ENCODE measurements at places on chromosomes 5 and 9.
A peak's percentile ranks its signal among the peaks of the same experiment; 100 is the strongest.

DNA sequence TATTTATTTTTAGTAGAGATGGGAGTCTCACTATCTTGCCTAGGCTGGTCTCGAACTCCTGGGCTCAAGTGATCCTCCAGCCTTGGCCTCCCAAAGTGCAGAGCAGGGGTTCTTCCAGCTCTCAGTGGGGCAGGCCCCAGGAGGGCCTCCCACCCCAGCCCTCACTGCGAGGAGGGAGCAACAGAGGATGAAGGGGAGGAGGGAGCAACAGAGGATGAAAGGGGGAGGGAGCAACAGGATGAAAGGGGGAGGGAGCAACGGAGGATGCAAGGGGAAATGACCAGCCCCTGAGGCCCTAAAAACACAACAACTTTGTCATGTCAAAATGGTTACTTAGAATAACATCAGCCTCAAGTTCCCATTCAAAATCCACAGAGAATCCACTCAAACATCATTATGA is 10.0 kb downstream of the TRIM14 start:
- no peak for DNase-seq

- no peak for DNase-seq
Measured at GRCh38 chr9:1337169-1337568, 287.0 kb downstream of the DMRT2 start.

DNA sequence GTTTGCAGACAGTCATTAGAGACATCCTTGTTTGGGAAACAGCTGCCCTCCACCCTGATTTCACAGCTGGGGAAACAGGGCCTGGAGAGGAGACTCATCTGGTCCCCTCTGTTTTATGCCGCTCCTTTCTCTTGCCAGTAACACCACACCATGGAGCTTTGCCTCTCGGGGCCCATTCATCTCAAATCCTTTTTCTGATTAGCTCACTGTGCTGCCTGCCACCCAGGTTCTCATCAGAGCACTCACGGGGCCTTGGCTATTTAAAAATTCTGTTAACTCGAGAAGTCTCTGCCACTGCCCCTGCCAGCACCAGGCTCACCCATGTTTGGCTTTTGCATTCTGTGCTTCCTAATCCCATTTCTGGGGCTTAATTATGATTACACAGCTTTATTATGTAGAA is 36.8 kb upstream of the C5orf58 start:
- no peak for DNase-seq

- no peak for DNase-seq
Measured at GRCh38 chr5:157457391-157457790, 2.6 kb upstream of the NIPAL4 start.

DNA sequence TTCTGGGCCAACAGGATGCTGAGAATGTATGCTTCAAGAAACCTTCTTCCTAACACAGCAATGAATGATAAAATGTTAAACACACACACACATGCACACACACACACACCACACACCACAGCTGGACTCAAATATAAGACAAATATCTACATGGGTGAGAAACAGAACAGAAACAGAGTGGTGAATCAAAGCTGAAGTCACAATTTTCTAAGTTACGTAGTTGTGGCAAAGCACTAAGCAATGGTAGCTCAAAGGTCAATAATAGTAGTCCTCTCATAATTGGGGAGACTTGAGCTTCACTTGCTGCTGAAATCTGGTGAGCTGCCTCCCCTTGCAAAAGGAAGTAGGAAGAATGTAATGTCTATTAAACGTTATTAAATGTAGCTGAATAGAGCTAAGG is 33.7 kb upstream of the ITGA1 start:
- DNase-seq, result no peak

GRCh38 chr5:149014571-149015031 is 48.3 kb downstream of the SH3TC2 start:
- no peak for DNase-seq

DNA sequence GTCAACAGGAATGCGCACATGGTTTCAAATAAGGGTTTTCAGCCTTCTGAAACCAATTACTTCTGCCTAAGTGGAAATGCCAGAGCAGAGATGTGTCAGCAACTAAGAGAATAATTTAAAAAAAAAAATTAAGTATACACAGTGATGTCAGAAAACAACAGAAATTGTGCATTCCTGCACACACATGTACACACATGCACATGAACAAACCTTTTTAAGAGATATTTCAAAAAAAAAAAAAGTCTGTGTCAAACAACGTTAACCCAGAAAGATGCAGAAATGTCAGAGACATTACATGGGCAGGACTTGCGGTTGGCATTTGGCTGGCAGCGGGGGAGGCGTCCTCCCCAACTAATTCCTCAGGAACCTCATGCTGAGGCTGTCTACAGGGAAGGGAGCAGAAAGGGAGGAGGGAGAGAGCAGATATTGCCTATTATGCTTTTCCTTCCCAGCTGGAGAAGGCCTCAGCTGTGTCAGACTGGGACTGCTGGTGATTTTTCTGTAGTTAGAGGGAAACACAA is 536.9 kb upstream of the WWC1 start:
- DNase-seq, result no peak

- peak; percentile 3 for DNase-seq
Measured at GRCh38 chr9:2132484-2133082, 117.4 kb downstream of the SMARCA2 start.

DNA sequence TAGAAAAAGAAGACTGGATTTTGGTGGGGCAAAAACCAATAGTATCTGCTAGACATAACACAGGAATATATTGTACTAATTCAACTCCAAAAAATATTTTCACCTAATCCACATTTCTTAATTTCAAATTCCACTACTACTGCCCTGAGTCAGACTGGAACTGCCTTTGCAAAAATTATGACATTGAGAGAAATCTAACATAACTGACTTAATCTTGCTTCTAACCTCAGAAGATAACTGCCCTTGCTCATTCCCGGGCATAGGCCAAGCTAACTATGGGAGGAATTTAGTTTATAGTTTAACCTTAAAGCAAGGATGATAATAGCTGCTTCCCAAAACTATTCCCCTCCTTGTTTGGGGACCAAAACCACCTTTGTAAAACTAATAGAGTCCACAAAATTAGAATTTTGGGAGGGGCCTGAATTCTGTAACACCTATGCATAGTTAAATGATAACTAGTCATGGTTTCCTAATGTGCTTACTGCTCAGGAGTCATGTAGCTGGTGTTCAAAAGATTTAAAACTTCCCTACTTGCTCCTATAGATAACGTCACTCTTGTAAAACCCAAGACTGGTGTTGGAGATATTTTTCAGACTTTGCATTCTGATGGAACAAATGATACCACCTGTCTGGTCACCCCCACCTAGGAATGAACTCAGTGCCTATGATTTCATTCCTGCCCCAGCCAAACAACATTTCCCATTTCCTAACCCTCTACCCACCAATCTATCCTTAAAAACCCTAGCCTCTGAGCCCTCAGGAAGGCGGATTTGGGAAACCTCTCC is 14.1 kb upstream of the TXN start:
- no peak for DNase-seq

DNA sequence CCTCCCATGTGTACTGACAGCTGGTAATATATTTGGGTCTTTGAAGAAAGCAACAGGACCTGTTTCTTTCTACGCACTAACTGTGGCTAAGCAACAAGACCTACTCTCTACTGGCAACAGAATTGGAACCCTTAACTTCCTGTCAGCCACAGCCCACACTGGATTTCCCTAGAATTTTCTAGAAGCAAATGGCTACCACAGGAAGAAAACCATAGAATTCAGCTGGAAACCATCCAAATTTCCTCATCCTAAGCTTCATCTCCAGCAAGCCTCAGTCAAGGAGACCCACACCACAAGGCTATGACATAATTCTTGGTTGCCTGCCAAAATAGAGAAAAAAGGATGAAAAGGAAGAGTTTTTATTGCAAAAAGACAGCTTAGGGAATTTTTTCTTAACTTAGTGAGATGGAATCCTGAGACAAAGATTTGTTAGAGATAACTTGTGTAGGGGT is 171.8 kb upstream of the TNC start:
- DNase-seq, result no peak

DNA sequence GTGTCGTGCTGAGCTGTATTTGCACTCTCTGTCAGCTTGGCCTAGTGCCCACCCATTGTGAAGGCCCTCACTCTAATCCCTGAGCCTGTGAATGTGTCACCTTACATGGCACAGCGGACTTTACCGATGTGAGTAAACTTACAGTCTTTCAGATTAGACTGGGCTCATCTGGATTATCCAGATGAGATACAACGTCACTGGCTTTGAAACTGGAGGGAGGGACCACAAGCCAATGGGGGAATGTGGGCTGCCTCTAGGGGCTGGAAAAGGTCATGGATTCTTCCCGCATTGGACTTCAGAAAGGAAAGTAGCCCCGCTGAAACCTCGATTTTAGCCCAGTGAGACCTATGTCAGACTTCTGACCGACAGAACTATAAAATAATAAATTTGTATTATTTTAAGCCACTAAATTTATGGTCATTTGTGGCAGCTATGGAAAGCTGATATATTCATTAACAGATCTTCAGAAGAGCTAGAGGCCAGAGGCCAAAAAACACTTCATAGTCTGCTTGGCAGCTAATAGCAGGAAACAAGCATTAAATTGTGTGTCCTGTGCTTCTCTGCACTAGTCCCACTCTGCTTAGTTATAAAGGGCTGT is 139.0 kb upstream of the GAS1 start:
- DNase-seq, result no peak

- DNase-seq, result no peak
Measured at GRCh38 chr9:99019510-99020331, 76.0 kb downstream of the COL15A1 start.

DNA sequence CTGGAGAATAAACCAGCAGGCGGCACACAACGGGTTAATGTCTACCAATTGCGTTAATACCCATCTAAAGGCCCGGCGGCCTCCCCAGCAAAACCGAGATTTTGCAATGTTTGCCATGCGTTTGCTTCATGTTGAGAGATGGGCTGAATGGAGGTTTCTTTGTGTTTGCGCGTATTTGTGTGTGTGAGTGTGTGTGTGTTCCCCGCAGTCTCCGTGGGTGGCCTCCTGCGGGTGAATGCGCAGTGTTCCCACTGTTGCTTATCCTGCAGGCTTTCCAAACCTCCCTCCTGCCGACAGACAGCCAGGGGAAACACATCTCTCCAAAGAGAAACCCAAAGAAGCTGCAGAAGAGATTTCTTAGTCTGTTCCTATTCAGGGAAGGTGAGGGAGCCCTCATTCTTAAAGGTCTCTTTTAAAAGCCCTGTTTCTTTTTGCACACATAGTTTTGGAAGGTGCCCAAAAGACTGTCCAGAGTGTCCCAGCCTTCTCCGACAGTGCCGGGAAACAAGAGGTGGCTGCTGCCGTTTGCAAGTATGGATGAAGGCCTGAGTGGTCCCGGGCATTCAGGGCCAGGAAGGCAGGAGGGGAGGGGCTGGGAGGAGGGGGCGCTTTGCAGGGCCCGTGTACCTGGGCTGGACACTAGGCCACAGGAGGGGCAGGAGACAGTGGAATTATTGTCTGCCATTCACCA is 103.8 kb upstream of the ERCC6L2 start:
- no peak for DNase-seq

DNA sequence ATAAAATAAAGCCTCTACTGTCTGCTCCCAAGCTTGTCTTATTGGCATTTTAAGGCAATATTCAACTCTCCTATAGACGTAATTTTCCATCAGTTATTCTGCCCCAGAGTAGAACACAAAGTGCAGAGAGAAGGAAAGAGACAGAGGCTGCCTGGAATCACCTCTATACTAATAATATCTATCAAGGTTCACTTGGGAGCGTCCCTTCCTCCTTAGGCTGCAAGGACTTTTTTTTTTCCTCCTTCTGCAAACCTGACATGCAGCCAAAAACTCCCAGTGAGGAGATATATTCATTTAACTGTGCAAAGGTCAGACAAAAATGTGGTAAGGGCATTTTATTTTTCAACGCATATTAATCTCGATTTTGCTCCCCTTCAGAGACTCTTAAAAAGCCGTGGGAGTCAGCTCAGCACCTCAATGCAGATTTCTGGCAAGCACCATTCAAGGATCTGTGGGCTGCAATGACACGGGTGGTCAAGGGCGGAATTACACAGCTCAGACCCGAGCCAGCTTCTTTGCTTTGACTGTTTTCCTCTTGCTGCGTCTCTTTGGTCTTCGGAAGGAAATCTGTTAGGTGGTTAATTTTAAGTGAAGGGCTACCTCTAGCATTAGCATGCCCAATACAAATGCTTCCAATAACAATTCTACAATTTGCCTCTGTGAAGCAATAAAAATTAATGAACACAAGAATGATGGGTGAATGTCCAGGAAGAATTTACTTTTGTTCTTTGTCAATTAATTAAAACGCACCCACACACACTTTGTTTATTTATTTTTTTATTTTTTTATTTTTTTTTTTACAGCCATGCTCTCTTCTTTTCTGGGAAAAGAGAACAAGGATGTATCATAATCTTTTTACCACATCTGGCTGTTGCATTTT is 587.7 kb upstream of the GRAMD2B start:
- DNase-seq, result no peak

GRCh38 chr9:137458194-137459151 is 661 bp downstream of the NSMF start:
- DNase-seq, result no peak

DNA sequence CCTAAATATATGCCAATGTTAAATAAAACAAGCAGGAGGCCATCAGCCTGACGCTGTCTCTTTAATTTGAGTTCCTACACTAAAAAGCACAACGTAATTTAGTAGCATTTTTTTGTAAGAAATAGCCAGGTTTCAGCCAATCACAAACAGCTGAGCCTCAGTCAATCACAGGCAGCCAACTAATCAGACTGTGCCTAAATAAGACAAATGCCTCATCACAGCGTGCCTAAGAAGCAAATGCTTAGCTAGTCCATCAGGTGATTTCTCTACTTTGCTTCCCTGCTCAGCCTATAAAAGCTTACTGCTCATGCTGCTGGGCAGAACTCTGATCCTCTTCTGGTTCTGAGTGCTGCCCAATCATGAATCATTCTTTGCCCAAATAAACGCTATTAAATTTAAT is 38.3 kb upstream of the RORB start:
- DNase-seq, result no peak

DNA sequence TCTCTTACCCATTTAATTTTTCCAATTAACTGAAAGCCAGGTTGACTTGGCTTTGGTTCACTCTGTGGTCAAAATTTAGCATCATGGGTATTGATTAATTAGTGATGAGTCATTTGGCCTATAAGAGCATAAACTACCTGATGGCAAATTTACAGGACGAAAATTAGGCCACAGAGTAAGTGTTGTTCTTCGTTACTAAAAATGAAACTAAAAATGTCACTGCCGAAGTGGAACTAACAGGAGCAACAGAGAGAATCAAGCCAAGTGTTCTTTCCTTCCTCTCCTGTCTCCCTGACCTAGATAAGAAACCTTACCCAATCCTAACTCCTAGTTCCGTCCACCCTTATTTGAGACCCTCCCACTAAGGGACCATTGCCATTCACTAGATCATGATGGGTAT is 176.9 kb downstream of the RAB3C start:
- no peak for DNase-seq

- no peak for DNase-seq
Measured at GRCh38 chr9:123316053-123316718, 39.8 kb upstream of the CRB2 start.

- no peak for DNase-seq
Measured at GRCh38 chr5:116646611-116647289, 72.1 kb upstream of the SEMA6A start.

DNA sequence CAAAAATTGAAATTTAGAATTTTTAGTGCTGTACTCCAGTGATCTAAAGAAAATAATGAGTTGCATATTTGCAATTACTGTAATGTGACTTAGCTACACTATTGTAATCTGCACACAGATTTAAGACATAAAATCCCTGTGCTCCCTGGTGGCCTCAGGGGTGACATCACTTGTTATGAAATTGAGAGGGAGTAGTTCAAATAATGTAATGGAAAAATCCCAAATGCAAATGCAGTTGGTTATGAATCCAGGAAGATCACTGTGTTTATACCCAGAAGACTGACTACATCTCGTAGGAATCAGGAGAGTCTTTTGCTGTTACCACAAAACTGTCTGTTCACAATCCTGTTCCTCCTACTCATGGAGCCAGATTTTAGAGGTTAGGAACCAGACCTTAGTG is 178.7 kb upstream of the FBXL17 start:
- no peak for DNase-seq

All from NCI-H526 treated with DMSO at 0.1 percent for 48 hours (cell line).